ENCODE measurements at places on chromosomes 5 and 9.

GRCh38 chr5:10734832-10735523 is 26.1 kb downstream of the DAP start:
- no peak for DNase-seq

DNA sequence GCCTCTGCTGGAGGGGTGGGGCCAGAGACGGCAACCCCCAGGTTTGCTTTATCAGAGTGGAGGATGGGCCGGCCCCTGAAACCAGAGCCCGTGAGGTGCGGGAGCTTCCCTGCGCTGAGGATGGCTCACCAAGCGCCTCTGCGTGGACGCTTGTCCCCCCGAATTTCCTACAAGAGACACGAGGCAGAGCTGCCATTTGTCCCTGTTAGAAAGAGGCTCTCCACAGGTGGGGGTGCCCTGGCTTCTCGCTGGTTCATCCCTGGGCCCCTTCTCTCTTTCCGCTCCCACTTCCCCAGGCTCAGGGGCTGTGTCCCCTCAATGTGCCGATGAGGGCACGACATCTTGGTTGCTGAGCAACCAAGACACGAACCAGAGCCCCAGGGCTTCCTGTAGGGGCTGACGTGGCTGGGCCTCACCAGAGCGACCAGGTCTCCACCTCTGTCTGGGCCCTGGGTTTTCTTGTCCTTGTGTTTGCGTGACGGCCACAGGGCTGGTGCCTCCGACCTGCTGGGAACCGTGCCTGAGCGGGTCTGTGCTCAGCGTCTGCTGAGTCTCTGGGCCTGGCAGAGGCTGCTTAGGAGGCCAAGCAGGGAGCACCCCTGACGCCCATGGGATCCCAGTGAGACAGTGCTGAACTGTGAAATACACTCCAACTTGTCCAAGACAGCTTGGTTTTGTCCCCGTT is 119.6 kb upstream of the COL5A1 start:
- DNase-seq, result no peak

DNA sequence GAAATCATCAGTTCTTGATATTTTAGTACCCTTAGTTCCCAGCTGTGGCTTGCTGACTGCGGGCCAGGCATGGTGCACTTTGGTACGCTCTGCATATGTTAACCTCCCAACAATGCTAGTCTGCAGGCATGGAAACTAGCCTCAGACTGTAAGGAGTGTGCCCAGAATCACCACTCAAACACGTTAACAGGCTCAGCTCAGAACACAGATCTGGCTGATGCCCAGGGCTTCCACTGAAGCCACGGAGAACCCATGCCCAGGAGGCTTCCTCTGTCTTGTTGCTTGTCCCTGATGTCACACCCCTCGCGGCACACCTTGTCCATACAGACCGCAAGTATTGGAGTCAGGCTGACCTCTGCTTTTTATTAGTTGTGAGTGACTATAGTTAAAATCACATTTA is 187.2 kb upstream of the OTULINL start:
- no peak for DNase-seq

DNA sequence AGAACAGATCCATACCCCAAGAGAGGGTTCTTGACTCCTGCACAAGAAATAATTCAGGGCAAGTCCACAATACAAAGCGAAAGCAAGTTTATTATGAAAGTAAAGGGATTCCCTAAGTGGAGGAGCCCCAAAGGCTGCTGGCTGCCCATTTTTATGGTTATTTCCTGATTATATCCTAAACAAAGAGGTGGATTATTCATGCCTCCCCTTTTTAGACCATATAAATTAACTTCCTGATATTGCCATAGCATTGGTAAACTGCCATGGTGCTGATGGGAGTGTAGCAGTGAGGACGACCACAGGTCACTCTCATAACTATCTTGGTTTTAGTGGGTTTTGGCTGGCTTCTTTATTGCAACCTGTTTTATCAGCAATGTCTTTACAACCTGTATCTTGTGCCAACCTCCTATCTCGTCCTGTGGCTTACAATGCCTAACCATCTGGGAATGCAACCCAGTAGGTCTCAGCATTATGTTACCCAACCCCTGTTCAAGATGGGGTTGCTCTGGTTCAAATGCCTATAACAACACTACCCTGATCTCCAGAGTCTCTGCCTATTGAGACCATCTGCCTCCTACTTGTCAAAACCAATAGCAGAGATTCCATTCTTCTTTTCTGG is 154.4 kb upstream of the GRAMD2B start:
- no peak for DNase-seq

GRCh38 chr5:34035756-34036155 is 7.3 kb downstream of the C1QTNF3 start:
- DNase-seq, result no peak

- peak; percentile 38 for DNase-seq
Observed at GRCh38 chr9:129109952-129110739, 447 bp downstream of the CRAT start.

- no peak for DNase-seq
Observed at GRCh38 chr5:126385524-126386502, 37.4 kb upstream of the GRAMD2B start.

DNA sequence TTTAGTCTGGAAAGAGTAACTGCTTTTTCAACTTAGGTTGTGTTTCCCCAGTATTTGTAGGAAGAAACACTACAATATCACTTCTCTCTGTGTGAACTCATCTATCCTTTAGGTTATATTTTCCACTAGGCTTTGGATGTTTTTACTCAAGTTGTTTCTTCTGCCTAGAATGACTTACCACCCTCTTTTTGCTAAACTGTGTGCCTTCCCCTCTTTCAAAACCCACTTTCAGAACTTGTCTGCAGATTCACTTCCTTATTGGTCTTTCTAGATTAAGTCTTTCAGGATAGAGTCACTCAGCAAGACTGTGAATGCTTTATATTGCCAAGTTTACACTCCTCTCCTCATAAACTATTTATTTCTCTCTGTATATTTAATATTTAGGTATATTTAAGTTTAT is 14.2 kb upstream of the CAST start:
- DNase-seq, result no peak

DNA sequence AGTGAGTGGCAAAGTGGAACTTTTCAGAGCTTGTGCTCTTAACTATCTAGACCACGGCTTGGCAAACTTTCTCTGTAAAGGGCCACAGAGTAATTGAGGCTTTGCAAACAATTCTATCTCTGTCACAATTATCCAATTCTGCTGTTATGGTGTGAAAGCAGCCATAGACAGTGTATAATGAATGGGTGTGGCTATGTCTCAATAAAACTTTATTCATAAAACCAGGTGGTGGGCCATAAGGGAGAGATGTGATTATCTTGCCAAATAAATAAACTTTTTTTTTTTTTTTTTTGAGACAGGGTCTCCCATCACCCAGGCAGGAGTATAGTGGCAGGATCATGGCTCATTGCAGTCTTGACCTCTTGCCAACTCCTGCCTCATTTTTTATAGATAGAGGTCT is 78.7 kb upstream of the GNA14 start:
- DNase-seq, result no peak

DNA sequence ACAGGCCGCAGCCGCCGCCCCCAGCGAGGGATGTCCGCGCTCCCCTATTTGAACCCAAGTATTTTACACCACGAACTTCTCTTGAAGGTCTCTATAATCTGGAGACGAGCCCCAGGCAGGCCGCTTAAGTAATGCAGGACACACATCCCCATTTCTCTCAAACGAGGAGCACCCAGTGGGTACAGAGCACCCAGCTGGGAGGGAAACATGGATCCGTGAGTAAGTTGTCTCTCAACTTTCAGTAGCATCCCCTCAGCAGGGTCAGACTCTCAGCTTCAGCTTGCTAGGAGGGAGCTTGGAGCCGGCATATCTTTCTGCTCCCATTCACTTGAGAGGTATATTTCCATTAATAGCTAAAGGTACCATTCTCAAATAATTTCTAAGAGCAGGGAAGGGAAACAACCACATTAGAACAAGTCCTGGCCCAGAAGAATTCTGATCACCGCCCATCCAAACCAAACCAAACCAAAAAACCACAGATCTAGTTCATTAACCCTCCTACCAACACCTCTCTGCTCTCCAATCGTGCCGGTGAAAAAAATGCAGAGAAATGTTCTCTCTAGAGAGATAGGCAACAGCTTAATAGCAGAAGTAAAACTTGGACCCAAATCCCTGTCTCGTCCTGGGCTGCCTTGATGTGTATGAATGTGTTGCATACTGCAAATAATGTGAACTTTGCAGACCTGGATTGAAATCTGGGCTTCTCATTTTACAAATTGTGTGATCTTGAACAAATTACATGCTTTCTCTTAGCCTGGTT is 910 bp downstream of the TDRD7 start:
- DNase-seq, result peak; percentile 13

DNA sequence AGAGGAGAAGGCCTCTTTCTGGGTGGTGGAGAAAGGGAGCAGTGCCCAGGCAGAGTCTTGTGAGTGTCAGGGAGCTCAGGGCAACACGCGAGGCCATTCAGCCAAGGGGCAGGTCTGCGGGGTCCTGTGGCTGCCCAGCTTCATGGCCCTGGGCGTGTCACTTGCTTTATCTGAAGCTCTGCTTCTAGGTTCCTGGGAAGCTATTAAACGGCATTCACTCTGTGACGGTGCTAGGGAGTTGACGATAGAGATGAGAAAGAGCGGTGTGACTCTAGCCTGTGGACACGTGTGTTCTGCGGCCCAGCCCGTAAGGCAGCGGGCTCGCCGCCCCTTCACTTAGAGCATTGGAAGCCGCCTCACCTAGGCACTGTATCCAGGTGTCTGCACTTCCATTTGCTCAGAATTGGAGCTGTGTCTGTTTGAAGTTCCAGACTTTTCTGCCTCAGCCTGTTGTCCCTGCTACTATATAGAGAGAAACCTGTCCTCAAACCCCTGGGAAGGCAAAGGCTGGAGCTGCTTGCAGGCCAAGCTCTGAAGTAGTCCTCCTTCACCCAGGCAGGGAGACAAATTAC is 88.3 kb downstream of the PHF2 start:
- no peak for DNase-seq

DNA sequence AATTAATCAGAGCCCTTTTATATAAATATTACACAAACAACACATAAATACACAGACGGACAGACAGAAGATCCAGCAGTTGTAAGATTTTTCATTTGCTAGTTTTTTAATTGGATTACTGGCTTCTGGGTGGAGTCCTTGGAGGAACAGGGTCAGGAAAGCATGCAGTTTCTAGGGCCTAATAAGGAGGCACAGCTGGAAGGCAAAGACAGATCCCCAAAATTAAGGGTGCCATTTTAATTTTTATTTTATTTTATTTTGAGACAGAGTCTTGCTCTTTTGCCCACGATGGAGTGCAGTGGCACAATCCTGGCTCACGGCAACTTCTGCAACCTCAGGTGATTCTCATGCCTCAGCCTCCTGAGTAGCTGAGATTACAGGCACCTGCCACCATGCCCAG is 49.5 kb downstream of the PTGS1 start:
- no peak for DNase-seq

DNA sequence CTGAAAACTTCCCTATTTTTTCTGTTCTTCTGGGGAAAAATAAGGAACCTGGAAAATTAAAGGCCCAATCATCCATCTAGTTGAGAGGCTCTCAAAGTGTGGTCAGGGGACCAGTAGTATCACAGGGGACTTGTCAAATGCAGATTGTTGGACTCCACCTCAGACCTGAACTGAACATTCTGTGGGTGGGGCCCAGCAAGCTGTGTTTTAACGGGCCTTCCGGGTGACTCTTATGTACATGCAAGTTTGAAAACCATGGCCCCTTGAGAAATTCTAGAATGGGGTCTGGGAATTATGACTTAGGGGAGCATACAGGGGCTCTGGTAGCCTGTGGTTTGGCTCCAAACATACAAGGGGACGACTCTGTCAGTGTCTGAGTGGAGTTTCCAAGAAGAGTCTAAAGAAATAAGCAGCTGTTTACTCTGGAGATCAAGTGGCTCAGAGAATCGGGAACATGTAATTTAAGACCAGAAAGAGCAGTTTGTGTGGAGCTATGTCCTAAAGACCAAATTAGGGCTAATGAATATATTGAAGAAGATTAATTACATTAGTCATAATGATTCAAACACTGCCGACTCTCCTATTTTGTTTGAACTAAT is 177.4 kb downstream of the SLC28A3 start:
- DNase-seq, result no peak

DNA sequence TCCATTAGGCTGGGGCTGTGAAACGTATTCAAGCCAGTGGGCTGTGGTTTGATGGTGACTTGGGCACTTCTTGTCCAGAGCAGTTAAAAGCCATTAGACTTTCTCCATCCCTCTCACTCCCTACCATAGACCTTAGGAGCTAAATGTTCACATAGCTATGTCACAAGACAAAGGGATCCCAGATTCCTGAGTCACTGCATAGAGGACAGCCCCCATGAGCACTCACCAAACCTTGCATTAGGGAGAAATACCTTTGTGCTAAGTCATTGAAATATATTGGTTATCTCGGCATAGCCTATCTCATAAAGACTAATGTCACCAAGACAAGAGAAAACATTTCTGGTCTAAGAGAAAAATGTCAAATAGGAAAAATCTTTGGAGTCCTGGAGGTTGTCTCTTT is 104.3 kb downstream of the TRPM6 start:
- no peak for DNase-seq

DNA sequence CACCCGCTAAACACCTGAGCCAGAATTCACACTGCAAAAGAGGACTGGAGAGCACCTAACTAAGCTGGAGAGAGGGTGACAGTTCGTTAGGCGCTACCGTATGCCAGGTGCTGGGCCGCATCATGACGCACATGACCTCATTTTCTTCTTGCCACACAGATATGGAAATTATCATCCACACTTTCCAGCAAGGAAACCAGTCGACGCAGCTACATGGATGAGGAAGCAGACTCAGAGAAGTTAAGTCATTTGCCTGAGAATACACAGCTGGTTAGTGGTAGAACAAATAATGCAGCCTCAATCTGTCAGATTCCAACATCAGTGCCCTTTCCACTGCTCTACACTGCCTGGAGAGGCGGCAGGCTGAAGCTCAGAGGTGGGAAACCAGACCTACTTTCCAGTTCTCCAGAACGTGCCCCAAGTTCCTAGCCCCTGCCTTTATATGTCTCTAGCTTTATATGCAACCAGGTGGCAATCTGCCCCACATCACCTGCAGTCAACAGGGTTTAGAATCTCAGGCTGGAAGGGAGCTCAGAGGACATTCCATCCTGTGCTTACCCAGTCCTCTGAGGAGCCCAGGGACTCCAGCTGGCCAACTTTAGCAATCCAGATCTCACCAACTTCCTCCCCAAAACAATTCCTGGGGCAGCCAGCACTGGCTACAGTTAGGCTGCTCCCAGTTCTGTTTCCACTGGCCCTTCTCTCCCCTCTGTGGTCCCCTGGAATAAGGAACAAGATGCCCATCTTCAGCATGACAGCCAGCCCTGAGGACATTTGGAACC is 8.8 kb downstream of the TNIP1 start:
- no peak for DNase-seq

GRCh38 chr9:115601434-115601833 is 483.5 kb upstream of the TNC start:
- DNase-seq, result no peak

GRCh38 chr5:149448831-149449714 is 70.0 kb upstream of the IL17B start:
- DNase-seq, result no peak

DNA sequence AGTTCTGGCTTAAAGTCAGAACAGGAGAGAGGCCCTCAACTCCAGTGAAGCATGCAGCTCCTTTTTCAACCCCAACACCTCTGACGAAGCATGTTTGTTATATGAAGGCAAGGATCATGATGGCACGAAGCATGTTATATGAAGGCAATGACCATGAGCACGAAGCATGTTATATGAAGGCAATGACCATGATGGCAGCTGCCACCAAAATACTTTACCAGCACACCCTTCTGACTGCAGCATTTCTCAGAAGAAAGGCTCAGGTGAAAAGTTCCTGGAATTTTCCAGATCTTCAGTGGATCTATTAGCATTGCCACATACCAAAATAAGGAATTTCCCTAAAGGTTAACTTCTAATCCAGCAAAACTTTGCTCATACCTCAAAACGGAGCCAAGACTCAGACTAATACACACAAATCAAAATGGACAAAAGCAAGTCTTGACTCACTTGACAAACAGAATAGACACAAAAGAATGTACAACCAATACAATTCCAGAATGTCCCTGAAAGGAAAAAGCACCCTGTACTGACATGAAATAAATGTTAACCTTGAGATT is 217.4 kb downstream of the FANCC start:
- DNase-seq, result no peak
